ENCODE measurements at places on chromosomes 1 and 21.

DNA sequence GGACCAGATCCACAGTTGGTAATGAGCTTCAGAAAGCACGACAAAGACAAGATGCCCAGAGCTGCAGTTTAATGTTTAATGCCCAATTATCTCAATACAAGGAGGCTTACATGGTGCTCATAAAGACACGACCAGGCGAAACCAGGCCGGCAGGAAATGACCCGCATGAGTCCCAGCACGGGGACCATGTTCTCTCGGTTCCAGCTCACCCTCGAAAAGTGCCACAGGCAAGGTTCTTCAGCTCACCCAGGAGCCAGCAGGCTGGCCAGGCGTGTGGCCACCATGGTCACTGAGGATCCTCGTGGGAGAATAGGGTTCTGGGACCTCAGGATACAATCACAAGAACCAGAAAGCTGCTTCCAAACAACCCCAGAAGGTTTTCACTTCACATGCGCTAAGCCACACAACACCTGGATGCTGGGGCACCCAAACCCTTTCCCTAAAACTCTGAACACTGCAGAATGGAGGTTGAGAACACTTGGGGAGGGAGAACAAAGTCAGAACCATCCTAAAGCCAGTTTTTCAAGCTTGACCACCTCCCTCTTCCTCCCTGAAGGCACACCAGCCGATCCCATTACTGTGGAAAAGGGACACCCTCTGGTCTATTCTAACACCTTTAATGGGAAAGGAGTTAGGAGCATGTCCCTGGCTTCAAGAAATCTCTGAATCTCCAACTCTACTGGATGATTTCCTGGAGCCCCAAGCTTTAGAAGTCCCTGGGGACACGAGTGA lies 22.6 kb upstream of the ASAP3 start:
- DNase-seq: no peak

DNA sequence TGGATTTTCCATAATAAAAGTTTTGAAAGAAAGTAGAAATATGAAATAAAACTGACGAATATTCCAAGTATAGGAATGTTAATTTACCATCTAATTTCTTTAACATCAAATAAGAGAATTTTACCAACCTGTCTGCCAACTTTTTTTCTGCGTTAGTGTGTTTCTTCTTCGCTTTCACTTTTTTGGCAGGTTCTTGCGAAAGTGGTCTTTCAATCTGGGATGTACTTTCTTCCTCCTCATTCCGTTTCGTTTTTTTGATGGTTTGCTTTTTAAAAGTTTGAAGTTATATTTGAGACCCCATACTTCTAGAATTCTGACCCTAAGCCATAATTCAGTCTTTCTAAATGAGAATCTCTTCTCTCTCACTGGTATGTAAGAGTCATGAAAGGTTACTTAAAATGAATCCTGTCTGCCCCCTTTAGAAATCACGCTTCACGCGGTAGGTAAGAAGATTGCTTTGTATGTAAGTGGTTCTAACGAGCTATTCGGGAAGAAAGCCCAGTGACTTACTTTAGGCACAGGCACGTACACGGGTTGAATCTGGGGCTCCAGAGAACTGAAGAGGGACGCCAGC lies 580 bp downstream of the RBM34 start:
- no peak for DNase-seq

DNA sequence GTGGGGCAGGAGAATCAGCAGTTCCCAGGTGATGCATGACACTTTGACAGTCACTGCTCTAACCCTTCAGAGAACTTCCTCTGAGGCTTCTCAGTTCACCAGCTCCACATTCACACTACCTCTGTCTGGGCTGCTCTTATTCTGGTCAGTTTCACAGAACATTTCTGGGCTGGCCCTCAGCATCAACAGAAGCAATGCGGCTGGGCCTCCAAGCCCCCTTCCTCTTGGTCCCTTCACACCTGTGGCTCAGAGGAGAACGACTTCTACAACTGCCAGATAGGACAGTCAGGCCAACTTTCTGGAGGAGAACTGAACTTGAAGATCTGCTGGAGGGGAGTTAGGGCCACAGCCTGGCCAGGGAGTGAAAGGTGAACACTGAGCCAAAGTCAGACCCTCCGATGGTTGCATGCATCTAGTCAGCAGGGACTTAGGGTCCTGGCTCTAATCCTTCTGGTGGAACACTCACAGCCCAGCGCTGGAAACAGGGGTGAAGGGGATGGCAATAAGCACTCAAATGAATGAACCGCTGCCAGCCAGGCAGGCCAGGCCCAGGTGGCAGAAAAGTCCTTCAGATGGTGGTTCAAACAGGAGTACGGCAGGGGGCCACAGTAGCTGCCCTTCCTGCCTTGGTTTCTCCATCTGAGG lies 274.1 kb downstream of the FOXD2 start:
- DNase-seq: no peak

GRCh38 chr1:2583331-2583791 lies 3.2 kb upstream of the PRXL2B start:
- DNase-seq: no peak

GRCh38 chr1:91601554-91602376 lies 101.1 kb downstream of the CDC7 start:
- no peak for DNase-seq

DNA sequence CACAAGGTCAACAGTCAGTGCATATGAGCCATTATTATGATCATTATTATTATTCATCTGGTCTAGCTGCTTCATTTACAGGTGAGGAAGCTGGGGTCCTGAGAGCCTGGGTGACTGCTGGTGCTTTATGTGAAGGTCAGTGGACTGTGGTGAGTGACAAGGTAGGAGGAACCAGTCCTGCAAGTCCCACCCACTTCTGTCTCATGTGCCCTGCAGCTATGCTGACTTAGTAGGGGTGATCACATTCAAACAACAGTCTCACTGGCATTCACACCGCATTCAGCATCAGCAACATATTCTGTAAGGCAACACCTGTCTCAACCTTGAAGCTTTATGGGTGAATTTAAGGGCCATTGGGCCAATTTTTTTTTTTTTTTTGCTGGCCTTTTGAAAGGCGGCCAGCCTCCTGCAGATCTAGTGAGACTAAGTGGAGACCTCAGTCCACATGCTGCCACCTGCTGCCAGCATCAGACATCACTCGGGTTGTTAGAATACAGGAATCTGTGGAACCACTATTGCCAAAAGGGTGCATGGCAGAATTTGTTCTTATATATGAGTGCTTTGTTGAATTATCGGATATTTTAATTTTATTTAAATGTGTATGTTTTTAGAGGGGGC lies 59.9 kb upstream of the CACNA1E start:
- DNase-seq: no peak

GRCh38 chr1:23356471-23357137 lies 12.5 kb upstream of the HNRNPR start:
- no peak for DNase-seq

DNA sequence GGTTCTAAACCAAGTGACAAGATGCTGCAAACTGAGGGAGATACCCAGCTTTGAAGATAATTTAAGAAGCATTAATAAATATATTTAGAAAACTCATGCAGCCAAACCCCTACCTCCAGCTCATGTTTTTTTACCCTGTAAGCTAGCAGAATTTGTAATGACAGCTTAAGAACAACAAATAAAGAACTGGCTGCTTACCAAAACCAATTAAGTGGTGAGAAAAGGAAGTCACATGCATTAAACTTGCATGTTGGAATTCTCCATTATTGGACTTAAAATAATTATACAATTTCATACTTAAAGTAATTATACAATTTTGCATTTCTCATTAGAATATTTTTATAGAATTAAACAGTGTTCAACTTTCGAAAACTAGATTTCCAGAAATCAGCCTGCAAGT lies 75.6 kb upstream of the CNIH3 start:
- DNase-seq: no peak

DNA sequence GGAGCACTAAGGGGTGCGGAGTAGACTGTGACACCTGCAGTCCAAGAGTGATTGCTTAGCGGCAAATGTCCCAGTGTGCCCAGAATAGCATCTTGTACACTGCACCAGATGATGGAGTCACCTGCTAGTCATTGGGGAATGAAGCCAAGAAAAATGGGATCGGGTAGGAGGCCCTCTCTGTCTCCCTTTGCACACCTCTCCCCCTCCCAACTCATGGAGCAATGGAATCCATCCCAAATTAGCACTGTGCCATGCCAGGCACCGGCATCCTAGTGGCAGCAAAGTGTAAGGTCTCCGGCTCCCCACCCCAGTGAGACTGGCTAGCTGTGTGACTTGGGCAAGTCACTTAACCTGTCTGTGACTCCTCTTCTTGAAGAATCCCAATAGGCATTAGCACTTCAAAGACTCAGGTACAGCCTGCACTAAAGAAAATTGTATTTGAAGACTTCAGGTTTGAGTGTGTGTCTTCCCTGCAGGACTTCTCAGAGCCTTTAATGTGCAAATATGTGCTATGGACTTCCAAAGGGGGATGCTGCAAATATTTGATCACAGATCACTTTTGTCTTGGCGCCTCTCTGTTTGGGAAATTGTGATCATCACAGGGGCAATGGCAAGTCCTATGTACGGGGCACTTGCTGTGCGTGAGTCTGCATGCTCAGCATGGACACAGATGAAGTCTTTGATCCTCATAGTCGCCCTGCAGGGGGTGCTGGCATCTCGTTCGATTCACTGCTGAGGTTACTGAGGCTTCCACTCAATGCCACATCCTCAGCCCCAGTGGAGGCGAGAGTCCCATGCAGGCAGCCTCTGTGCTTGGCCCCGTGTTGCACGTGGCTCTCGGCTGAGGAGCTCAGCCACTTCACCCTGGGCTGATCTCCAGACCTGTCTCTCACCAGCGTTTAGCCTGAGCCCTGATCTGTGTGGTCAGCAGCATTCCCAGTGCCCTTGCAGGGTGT lies 272.9 kb upstream of the C1orf174 start:
- DNase-seq: no peak

- DNase-seq: no peak
Measured at GRCh38 chr1:56968878-56969495, 3.2 kb upstream of the C8B start.

DNA sequence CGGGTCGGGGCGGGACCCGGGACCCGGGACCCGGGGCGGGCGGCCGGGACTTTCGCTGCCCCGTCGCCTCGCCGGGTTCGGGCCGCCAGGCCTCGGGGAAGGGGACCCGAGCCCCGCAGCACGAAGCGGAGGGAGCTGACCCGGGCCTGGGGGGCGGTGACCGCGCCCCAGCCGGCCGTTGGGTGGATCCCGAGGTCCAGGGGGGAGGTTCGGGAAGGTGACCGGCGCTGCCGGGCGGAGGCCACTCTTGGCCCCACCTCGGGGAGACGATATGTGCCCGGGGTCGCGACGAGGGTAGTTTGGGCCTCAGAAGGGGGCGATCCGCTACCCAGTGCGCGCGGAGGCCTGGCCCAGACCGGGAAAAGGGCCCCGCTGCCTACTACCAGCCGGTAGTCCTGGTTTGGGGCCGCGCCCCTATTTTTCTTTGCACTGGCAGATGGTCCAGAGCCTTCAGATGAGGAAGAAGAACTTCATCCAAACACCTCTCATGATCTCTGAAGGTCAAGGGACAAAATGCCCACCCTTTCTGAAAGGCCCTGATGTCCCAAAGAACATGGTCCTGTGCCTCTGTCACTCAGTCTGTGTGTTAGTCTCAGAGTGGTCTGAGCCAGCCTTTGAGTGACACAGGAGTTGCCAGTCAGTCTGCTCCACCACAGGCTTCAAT lies 766 bp downstream of the AGO4 start:
- peak; percentile 56 for DNase-seq

- DNase-seq: no peak
Measured at GRCh38 chr1:59331686-59332620, 35.1 kb downstream of the FGGY start.
